ENCODE measurements at places on chromosomes 12 and 14. TPM values are rescaled to one million over a fixed set of nuclear protein-coding genes. Genes with fewer than 3 reads are reported as not detected.

RGS6 gene
- not detected for total RNA-seq

MRPL51 gene
- 101 TPM for total RNA-seq

SOAT2 gene
- not detected for total RNA-seq

GRCh38 chr12:20415028-20415427, 46.7 kb downstream of the PDE3A start:
- DNase-seq: peak; percentile 53

GRCh38 chr14:51507511-51507905, 144.2 kb upstream of the FRMD6 start:
- no peak for DNase-seq

DNA sequence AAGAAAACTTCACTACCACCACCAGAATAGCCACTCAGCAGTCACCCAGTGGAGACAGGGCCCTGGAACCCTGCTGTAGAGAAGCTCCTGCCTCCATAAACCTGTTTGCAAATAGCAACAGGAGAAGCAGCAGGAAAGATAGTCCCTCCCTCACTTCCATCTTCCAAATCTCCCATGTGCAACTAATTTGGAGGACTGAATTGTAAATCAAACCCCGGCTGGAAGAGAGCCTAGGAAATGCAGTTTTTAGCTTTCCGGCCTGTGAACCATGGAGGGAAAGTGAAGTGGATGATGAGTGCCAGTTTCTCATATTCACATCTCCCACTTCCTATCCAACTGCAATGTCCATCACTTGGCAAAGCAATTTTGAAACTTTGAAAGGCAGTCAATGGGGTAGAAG, 167.2 kb upstream of the FRMD6 start:
- no peak for DNase-seq

GRCh38 chr14:97846156-97846555, 1049.0 kb downstream of the VRK1 start:
- DNase-seq: no peak

- DNase-seq: no peak
Observed at GRCh38 chr12:99005601-99006000, 360.5 kb downstream of the APAF1 start.

Measured in fibroblast of villous mesenchyme (primary cell).